ENCODE measurements at places on chromosomes 3 and 15.

GRCh38 chr3:94431876-94432570, 369.2 kb downstream of the NSUN3 start:
- DNase-seq = no peak

DNA sequence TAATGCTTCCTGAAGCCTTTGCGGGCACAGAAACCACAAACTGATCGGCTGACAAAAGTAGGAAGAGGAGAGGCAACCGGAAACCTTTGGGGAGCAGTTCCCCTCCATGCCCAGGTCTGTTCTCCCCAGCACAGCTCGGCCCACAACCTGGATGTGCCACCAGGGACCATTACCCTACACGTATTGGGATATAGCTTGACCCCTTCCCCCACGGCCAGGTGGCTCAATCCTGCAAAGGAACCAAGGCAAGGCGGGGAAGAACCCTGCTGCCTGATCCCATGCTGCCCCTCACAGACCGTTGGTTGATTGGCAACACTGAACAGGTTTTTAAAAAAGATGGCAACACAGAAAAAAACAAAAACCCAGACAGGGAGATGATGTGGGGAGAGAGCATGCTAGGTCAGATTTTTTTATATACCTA, 19.7 kb upstream of the TCAIM start:
- no peak for DNase-seq

GRCh38 chr3:105653868-105654267, 214.9 kb downstream of the CBLB start:
- DNase-seq = no peak

DNA sequence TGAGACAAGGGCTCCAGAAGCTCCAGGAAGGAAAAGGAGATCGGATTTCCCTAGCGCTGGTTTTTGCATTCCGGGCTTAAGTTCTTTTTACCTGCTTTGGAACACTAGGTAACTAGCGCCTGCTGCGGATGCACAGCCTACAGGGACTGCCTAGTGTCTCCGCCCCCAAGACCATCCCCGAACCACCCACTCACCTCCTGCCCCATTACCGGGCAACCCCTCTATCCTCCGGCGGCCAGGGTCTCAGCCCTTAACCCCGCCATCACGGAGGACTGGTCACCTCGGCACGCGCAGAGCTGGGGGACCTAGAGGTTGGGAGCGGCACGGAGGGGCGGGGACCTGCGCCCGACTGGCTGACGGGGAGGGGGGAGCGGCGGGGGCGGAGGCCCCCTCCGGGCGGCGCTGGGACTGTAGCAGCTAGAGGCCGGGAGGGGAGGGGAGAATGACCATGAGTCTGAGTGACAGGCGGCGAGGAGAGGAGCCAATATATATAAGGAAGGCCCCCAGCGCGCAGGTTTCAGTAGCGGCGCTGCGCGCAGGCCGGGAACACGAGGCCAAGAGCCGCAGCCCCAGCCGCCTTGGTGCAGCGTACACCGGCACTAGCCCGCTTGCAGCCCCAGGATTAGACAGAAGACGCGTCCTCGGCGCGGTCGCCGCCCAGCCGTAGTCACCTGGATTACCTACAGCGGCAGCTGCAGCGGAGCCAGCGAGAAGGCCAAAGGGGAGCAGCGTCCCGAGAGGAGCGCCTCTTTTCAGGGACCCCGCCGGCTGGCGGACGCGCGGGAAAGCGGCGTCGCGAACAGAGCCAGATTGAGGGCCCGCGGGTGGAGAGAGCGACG, at the start of gene DLL4:
TSS of gene DLL4 (plus strand) at position 520 of the 839 bp plus-strand sequence. CDS start 329 bp downstream, outside the sequence.
- DNase-seq = peak; percentile 71

- no peak for DNase-seq
Observed at GRCh38 chr3:151074256-151074655, 11.2 kb upstream of the MED12L start.

GRCh38 chr15:63815211-63815610, 18.5 kb downstream of the HERC1 start:
- DNase-seq = no peak

DNA sequence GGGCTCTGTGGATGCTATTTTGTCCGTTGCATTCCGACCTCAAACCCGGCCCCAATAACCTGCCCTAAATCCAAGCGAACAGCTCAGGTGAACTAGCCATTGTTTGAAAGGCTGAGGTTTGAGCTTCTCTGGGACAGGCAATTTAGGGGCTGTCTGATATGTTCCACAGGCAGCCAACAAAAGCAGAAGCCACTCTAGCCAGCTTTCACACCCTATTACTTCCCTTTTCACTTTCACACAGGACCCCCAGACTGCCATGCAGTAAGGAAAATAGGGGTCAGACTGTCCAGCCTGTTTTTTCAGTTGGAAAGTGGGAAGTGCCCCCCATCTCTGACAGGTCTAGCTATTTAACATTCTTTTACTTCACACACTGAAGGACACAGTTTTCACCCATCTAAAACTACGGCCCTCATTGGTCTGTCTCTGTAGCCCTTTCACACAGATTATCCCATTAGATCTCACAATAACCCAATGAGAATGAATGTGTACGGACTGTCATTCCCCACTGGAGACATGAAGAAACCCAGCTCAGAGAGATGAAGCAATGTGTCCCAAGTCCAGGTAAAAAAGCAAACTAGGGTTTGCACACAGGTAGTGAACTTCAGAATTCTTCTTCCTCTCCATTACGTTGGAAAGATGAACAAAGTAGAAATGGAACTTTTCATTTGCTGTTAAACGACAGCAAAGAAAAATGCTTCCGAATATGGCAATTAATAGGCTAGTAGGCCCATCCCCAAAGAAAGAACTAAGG, 1.9 kb downstream of the CCDC12 start:
- no peak for DNase-seq

DNA sequence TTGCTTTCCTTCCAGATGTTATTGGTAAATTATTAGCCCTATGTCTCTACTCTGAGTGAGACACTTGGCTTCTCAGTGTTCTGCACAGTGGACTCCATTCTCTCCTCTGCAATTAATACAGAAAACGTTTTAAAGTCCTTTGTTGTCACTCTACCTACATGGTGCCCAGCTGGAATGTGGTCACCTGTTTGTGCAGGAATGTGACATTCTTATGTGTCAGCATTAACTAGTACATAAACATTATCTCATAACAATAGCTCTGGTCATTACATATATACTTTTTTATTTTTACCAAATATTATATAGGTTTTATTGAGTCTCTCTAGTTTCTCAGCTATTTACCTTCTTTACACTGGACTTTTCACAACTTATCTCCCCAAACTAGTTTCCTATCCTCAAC, 147.0 kb upstream of the KCNMB2 start:
- DNase-seq = no peak

GRCh38 chr3:99757966-99758365, 59.7 kb upstream of the CMSS1 start:
- DNase-seq = no peak

GRCh38 chr3:38834110-38834509, 18.1 kb upstream of the SCN10A start:
- no peak for DNase-seq

- no peak for DNase-seq
Observed at GRCh38 chr15:95973566-95974256, 356.8 kb upstream of the NR2F2 start.

DNA sequence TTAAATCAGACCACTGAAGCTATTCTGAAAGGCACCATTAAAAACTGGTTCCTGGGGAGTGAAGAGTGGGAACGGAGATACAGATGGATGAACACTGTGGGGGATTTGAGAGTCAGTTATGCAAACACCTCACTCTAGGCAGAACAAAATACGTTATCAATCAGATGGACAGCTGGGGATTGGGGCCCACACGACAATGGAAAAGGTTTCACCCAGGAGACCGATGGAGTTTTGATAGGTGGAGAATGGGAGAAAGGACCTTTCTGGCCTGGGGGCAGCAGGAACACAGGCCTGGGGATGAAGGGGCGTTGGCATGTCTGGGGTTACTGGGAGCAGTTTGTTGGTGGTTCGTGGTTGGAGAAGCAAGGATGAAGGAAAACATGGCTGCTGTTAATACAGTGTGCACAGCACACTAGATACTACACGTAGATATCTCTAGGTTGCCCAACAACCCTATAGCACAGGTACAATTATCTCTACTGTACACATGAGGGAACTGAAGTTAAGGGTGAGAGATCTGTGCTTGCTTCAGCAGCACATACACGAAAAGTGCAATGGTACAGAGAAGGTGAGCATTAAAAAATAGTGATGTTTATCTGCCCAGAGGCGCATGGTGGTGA, 16.5 kb downstream of the ST6GAL1 start:
- no peak for DNase-seq

GRCh38 chr15:88400084-88400483, 67.1 kb downstream of the MRPL46 start:
- no peak for DNase-seq

DNA sequence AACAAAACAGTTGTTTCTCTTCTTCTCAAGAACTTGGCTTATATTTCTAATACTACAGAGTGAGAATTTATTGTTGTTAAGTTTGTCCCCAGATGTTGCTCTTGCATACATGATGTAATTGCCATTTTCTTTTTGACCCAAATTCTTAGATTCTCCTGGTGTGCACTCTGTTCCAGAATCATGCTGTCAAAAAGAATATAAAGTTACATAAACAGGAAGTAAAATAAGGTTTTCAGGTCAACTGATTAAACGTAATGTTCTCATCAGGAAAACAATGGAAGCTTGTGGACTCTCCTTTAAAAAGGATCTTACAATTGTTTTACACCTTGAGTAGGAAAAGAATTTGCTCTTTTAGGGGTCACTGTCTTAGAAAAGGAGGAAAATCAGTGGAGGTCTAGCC, 121.8 kb downstream of the ADAM10 start:
- DNase-seq = no peak

DNA sequence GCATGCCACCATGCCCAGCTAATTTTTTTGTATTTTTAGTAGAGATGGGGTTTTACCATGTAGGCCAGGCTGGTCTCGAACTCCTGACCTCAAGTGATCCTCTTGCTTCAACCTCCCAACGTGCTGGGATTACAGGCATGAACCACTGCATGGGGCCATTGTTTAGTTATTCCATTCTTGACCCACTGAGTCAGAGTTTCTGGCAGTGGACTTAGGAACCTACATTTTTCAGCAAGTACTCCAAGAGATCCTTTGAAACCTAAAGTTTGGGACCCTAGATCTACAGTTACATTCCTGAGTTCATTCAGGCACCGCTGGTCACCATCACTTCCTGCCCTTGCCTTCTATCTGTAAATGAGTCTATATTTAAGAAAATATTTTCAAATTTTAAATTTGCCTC, 1.4 kb upstream of the TNFSF10 start:
- no peak for DNase-seq

- DNase-seq = no peak
Observed at GRCh38 chr3:109683746-109684145, 346.4 kb upstream of the DPPA4 start.

DNA sequence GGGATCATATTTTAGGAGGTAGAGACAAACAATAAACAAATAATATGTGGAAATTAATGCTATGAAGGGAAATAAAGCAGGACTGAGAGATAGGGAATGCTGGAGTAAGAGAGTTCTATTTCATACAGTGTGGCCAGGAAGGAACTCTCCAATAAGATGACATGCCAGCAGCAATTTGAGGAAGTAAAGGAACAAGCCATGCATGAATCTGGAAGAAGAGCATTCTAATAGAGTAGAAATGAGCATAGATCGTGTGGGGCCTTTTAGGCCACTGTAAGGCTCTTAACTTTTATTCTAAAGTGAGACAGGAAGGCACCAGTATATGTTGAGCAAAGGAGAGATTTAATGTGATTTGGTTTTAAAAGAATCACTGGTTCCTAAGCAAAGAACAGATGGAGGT, 126.3 kb downstream of the DMXL2 start:
- no peak for DNase-seq

GRCh38 chr3:105162448-105162847, 204.3 kb upstream of the ALCAM start:
- no peak for DNase-seq

GRCh38 chr3:48598323-48599076, 3.4 kb upstream of the COL7A1 start:
- DNase-seq = no peak

DNA sequence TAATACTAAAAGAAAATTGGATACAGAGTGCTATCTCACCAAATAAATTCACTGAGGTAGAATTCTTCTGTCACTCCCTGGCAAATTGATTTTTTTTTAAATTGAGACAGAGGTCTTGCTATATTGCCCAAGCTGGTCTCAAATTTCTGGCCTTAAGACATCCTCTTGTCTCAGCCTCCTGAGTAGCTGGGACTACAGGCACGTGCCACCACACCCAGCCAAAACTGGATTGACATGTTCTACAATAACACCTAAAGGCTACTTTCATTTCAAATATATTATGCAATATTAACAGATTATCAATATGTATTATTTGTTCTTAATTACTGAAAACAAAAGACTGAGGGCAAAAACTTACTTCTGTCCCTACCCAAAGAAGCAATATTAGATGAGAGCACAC, 36.7 kb downstream of the TFDP2 start:
- DNase-seq = no peak

DNA sequence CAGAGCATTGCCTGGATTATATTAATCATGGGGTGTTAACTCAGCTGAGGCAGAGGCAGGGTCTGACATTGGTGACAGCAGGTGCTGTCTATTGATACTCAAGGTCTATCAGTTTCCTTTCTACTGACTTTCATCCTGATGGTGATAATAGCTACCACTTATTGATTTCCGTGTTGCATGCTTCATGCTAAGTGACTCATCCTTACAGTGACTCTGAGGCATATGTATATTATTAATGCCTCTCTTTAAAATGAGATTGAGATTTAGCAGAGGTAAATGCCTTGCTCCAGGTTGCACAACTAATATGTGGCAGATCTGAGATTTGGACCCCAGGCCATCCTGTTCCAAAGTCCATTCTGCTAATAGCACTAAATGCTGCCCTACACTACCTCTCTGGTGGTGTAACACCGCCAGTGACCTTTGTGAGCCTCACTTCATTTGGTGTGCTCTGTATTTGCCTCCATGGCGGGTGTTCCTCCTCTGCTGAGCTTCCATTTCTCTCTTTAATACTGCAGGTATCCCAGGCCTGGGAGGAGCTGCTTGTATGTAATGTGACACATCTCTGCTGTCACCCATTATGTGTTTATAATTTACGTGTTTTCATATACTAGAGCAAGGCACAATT, 50.4 kb downstream of the GPR171 start:
- no peak for DNase-seq

GRCh38 chr3:132592216-132592615, 4.9 kb upstream of the ACKR4 start:
- DNase-seq = no peak

GRCh38 chr3:26099692-26100091, 309.8 kb downstream of the OXSM start:
- no peak for DNase-seq

DNA sequence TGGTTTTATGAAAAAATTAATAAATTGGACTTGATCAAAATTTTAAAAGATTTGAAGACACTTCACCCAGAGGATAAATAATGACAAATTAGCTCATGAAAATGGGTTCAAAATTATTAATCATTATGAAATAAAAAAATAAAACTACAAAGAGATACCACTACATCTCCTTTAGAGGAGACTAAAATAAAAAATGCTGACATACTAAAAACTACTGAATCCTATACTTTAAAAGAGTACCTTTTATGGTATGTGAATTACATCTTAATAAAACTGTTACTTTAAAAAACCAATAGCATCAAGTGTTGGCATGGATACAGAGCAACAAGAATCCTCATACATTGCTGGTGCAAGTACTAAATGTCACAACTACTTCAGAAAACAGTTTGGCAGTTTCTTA, 46.0 kb upstream of the MYRIP start:
- DNase-seq = no peak

GRCh38 chr15:90885432-90886290, 1.4 kb downstream of the FES start:
- peak; percentile 90 for DNase-seq

All from right forelimb (tissue), 1 donor.